ENCODE measurements at places on chromosomes 1 and 21.

DNA sequence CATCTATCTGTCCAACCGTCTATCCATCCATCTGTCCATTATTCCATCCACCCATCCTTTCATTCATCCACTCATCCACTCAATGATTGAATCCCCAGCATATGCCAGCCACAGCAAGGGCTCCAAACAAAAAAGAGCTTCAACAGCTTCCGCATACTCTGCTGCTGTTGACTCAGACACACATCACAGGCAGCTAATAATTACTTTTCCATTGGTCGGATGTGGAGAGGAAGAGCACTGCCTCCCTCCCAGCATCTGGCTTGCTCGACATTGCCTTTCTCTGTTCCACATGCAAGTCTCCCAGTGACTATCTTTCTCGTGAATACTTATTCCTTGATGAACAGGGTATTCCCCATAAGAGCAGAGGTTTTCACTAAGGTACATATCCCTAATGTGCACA is 176.5 kb downstream of the HIVEP3 start:
- DNase-seq: no peak

GRCh38 chr1:230798491-230798890 is 51.3 kb downstream of the CAPN9 start:
- peak; percentile 61 for DNase-seq

GRCh38 chr1:53406551-53407235 is 52.5 kb upstream of the DMRTB1 start:
- DNase-seq: no peak

DNA sequence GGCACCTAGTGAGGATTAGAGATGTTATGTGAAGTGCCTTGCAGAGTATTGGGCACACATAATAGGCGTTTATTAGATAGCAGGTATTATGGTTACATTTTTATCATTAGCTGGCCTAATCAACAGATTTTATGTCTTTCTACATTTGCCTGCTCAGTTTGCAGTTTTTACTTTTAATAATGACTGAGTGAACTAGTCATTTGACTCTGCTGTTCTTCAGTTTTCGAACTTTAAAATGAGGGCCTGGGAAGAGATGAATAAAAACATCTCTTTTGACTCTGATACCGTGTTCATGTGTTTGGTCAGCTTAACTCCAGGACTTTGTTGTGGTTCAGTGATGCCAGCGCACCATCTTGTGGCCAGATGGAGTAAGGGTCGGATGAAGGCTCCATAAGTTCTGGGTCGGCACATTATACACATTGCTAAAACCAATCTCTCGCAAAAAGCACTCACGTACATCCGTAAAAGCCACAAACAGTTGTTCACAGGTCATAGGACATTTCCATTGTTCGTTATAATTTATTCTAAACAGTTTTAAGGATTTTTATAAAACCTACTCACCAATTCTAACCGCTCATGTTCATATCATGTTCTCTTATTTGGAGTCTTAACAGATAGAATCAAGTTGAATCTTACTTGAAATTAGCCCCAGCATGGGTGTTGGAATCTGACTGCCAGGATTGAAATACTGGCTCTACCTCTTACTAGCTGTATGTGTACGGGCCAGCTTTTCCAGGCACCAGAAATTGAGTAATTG is 78.4 kb upstream of the GPR88 start:
- no peak for DNase-seq

DNA sequence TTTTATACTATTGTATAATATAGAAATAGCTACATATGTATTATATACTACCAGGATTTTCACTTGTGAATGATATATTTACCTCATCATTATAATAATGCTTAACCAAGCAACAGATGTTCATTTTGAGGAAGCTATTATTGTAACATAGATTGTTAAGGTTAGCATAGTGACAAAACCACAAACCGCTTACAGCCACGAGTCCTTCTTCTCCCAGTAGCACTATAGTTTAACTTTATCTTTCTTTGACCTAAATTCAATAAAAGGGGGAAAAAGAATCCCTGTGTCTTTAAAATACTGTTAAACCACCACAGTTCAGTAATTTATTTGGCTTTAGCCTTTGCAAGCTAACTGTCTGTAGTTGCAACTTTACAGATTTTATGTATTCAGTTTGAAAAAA is 1039.4 kb upstream of the B3GALT2 start:
- no peak for DNase-seq

- DNase-seq: no peak
These were observed 7.9 kb upstream of the BACE2 start for GRCh38 chr21:41160036-41160435.

DNA sequence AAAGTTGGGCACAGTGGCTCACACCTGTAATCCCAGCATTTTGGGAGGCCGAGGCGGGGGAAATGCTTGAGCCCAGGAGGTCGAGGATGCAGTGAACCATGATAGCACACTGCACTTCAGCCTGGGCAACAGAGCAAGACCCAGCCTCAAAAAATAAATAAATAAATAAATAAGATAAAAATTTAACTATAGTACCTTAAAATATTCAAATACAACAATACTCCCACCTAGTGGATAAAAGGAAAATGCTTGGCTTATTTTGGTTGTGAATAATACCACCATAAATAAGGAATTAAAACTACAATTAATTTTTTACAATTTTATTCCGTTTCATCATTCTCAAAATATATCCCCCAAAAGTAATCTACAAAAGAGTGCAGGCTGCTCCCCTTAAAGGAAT is 8.1 kb downstream of the PSMG1 start:
- no peak for DNase-seq

GRCh38 chr1:6414881-6415626 is 4.7 kb downstream of the HES2 start:
- no peak for DNase-seq

GRCh38 chr1:51230501-51231078 is 5.5 kb upstream of the RNF11 start:
- no peak for DNase-seq

- no peak for DNase-seq
These were observed 16.4 kb downstream of the ETS2 start for GRCh38 chr21:38821959-38822682.

DNA sequence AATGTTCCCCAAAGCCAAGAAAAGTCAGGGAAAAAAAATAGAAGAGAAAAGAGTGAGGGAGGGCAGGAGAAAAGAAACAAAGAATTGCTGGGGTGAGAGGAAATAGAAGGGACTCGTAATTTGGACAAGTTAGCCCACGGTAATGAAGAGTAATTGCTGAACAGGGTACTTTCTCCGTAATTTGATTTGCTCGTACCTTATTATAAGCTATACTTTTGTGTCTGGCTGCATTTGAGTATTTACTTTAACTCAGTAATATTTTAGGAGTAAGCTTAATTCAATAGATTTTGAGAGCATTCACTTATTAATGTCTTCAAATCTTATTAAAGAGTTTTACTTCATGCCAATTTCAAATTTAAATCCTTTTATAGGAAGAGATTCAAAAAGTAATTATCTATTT is 527.5 kb downstream of the COL11A1 start:
- no peak for DNase-seq

GRCh38 chr1:211581526-211581925 is 2.6 kb upstream of the SLC30A1 start:
- DNase-seq: no peak

DNA sequence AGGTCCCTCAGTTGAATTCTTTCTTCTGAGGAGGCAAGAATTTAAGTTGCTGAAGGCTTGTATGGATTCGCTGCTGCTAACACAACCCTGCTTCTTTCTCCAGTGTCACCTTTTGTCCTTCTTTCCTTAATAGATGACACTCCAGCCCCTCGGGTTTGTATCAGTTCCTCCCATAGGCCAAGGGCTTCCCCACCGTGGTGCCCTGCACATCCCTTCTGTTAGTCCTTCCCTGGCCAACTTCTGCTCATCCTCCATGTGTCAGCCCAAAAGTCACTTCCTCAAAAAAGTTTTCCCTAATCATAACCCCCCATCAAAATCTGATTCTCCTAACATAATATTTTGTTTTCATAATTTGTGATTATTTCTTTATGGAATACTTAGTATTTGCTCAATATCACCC is 190.4 kb downstream of the RHOU start:
- peak; percentile 45 for DNase-seq

- no peak for DNase-seq
These were observed 66.7 kb downstream of the LBR start for GRCh38 chr1:225361176-225361575.

GRCh38 chr21:38768471-38769063 is 37.2 kb upstream of the ETS2 start:
- DNase-seq: no peak

- no peak for DNase-seq
These were observed 82.9 kb downstream of the GALNT2 start for GRCh38 chr1:230149751-230150584.

- DNase-seq: no peak
These were observed 16.6 kb upstream of the ZSCAN20 start for GRCh38 chr1:33455539-33456501.

DNA sequence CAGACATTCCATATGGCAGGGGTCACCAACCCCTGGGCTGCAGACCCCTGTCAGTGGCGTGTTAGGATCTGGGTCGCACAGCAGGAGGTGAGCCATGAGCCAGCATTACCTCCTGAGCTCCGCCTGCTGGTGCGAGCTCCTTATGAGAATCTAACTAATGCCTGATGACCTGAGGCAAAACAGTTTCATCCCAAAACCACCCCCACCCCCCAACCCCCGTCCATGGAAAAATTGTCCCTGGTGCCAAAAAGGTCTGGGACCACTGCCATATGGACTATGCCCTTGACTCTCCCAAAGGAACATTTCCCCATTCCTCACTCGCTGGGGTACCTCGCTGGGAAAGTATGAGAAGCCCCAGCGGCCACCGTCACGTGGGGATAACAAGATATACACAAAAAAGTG is 6.4 kb upstream of the CPT2 start:
- DNase-seq: no peak

- no peak for DNase-seq
These were observed 35.9 kb upstream of the TMEM52 start for GRCh38 chr1:1954831-1955441.

- no peak for DNase-seq
These were observed 20.9 kb downstream of the SKI start for GRCh38 chr1:2248854-2249558.

DNA sequence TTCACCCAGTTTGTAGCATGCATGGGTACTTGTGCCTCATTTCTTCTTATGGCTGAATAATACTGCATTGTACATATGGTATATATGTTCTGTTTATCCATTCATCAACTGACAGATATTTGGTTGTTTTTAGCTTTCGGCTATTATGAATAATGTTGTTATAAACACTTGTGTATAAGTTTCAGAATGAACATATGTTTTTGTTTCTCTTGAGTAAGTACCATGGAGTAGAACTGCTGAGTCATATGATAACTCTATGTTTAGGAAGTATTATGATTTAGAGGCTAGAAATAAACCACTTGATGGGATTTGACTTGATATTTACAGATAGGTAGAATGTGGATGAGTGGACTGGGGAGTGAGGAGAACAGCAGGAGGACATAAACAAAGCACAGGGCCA is 48.6 kb downstream of the WNT2B start:
- no peak for DNase-seq
